Tracheal epithelial cell (primary cell): ENCODE measurements at places on chromosomes 7 and 10. TPM values are rescaled to one million over a fixed set of nuclear protein-coding genes. Genes with fewer than 3 reads are reported as not detected.

The MGAM2 gene
- not detected in 2 replicates for total RNA-seq

The LIPM gene
- not detected in 2 replicates for total RNA-seq

The JAKMIP3 gene
- total RNA-seq, result not detected in 2 replicates

The LBX1 gene
- not detected in 2 replicates for total RNA-seq

The FZD1 gene
- total RNA-seq, result 3.6 and 4.1 TPM in 2 replicates

The COL17A1 gene
- 460 and 856 TPM in 2 replicates for total RNA-seq

The CFAP43 gene
- 0.21 and 0.48 TPM in 2 replicates for total RNA-seq

The ZNF425 gene
- 2.6 and 3.1 TPM in 2 replicates for total RNA-seq

The MKX gene
- total RNA-seq, result 0.43 and 0.72 TPM in 2 replicates
